ENCODE measurements at places on chromosomes 12 and 14.

- no peak for DNase-seq
These were observed 85.9 kb downstream of the ARMH4 start for GRCh38 chr14:58066115-58066514.

GRCh38 chr12:10179776-10180181 is 947 bp downstream of the TMEM52B start:
- DNase-seq, result no peak

DNA sequence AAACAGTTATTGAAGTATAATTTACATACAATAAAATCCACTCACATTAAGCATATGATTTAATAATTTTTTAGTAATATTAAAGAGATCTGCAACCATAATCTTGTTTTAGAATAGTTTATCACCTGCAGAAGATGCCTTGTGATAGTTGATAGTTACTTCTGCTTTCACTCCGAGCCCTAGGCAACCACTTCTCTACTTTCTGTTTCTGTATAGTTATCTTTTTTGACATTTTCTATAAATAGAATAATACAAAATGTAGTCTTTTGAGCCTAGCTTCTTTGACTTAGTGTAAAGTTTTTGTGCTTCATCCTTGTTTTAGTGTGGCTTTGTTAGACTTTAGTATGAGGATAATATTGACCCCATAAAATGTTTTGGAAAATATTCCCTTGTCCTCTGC is 111.0 kb downstream of the MNAT1 start:
- no peak for DNase-seq

GRCh38 chr14:76644855-76645518 is 116.3 kb upstream of the VASH1 start:
- DNase-seq, result no peak

GRCh38 chr12:52232674-52233461 is at the start of gene KRT7:
KRT7 (plus strand) TSS chr12:52233243; CDS start chr12:52233297, 54 bp downstream.
- DNase-seq, result no peak

DNA sequence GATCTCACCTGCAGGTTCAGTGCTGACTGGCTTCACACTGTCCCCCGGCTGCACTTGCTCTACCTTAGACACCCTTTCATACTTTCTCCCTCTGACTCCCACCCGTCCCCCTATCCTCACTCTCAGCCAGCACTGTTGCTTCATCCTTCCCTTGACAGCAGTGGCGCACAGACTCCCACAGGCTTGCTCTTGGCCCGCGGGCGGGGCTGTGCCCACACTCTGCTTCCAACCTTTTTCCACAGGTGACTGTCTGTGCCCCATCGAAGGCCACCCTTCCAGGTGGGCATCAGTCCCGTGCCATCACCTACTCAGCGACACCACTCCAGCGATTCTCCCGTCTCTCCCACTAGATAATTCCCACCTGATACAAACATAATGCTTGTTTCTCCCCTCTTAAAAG is 1.0 kb upstream of the RPS6KL1 start:
- no peak for DNase-seq

DNA sequence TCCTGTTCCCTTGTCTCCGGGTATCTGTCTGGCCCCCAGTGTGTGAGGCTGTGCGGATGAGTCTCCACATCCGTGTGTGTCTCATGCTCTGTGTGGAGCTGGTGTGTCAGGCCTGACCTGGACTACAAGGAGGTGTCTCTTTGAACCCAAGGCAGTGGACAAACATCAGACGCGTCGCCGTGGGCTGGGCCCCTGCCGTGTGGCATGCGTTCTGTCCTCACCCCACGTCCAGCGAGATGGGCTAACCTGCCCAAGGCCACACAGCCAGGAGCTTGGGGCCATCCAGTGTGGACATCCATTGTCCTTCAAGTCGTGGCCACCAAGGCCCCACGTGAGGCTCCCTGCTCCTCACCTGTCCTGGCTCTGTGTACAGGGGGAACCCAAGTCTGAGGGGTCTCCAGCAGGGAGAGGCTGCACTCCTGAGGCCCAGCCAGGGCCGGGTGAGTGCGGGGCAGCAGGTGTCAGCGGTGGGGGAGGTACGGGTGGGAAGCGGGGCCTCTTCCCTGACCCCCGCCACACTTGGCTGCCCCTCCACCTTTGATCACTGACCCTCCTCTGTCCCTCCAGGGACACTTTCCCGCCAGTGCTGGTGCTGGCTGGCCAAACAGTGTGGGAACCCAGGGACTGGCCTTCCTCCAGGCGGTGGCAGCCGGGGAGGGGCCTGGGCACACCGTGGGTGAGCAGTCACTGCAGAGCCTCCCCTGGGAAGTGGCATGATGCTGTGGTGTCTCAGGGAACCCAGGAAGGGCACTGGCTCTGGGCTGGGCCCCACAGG is 48.5 kb downstream of the CYP46A1 start:
- no peak for DNase-seq

DNA sequence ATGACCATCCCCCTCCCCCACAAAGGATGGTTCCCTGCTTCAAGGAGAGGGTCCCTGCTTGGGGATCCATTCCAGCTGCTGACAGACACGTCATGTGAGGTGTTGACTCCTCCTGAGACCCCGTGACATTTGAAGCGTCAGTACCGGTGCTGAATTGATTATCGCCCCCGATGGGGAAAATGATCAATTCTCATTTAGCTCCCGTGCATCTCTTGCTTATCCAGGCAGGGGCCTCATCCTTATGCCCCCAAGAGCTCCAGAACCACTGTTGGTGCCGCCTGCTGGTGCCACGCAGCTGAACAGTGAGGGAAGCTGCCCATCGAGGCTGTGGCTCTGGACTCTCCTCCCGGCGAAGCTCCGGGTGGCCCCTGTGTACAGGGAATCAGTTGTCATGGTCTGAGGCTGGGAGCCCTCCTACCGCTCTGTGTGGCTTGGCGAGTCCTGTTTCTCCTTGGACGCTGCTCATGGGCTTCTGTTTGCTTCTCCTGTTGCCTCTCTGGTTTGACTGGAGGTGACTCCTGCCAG is 4.6 kb downstream of the KIF26A start:
- DNase-seq, result no peak

DNA sequence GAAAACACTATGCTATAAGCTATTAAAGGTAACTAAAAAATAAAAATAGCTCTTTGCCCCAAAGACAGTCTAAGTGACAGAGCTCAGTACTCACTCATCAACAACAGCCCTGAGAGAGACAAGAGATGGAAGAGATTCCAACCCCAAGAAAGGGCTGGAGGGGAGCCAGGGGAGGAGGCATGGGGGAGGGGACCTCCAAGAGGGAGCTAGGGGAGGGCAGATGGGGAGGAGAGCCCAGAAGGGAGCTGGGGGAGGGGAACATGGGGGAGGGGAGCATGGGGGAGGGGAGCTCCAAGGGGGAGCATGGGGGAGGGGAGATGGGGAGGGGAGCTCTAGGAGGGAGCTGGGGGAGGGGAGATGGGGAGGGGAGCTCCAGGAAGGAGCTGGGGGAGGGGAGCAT is 7.7 kb downstream of the SSH1 start:
- DNase-seq, result no peak

DNA sequence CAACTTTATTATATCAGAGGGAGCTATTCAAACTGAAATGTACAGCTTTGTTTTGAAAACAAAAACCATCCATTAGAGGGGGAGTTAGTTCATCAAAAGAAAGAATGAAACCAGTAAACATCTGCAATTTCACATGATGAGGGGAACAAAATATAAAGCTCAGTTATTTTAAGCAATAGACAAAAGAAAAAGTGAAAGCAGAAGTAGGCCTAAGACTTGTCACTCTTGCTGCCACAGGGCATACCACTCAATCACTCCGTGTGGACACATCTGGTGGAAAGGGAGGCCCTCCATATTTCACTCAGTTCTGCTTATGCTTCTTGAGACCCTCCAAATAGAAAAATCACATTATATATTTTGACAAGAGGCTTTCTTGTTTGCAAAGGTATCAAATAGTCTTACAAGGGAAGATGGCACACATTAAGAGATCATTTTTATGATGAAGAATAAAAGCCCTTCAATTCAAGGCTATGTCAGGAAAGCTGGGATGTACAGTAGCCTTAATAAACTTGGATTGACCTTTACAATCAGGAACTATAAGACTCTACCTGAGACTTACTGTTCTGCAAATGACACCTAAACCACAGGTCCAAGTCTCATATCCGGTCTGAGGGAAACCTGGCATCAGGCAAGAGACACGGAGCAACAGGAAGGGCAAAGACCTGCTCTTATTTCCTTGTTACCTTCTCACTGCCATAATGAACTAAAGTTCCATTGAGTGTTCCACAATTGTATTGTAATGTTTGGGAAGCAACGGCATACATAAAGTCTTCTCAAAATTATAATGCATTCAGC is 222.5 kb upstream of the GRIP1 start:
- DNase-seq, result no peak

DNA sequence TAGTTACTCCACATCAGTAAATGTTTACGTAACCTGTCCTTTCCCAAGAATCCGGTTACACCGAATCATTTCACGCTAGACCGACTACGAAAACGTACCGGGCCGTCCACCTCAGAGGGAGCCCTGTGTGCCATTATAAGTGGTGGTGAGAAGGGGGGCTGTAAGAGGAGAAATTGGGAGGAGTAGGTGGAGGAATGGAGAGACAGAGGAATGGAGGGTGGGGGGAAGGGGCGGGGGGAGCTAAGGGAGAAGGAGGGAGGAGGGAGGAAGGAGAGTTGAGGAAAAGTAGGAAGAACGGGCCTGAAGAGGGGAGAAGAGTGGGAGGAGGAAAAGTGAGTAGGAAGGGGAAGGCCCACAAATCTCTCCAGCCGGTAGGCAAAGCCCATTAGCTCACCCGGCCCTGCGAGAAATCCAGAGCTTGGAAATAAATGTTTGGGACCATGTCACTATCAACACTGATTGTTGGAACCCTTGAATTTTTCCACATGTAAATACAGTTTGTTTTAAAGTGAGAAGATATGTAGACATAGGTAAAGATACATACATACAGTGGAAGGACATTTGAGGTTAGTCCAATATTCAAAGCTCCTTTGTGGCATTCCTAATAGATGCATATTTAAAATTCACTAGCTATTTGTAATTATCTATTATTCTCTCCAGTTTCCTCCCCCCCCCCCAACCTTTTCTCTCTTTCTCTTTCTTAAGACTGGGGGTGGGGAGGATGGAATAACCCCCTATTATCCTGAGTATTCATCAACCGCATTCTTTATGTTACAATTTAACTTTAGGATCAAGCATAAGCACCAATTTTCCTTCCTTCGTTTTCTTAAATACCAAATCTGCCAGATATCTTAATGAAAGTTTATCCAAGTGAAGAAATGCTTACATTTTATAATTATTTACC is 2.1 kb upstream of the FOXG1 start:
- no peak for DNase-seq

GRCh38 chr12:1318327-1319031 is 275.9 kb downstream of the FBXL14 start:
- no peak for DNase-seq

GRCh38 chr14:25516838-25517237 is 466.9 kb upstream of the STXBP6 start:
- no peak for DNase-seq

DNA sequence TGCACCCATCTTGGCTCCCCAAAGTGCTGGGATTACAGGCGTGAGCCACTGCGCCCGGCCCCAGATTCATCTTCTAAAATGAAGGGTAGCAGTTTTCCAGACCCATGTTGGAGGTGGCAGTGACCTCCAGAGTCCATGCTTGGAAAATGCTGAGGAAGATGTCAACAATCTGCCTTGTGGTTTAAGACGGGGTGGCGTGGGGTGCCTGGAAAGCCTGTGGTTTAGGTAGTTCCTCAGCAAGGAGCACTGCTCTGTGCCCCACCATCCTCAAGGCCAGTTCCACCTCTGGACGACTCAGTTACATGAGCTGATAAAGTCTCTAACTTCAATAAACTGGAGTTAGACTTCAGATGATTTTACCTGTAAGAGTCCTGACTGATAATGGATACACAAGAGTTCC is 48.6 kb downstream of the DRAM1 start:
- no peak for DNase-seq

- DNase-seq, result no peak
These were observed 160.1 kb downstream of the LRFN5 start for GRCh38 chr14:41766772-41767171.

DNA sequence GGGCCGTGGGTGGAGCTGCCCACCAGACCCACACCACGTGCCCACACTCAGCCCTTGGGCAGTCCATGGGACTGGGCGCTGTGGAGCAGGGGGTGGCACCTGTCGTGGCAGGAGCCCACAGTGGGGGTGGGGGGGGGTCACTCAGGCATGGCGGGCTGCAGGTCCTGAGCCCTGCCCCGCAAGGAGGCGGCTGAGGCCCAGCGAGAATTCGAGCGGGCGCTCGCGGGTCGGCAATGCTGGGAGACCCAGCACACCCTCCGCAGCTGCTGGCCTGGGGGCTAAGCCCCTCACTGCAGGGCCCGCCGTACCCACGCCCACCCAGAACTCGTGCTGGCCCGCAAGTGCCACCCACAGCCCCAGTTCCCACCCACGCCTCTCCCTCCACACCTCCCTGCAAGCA is 132.6 kb upstream of the GARIN2 start:
- DNase-seq, result no peak

DNA sequence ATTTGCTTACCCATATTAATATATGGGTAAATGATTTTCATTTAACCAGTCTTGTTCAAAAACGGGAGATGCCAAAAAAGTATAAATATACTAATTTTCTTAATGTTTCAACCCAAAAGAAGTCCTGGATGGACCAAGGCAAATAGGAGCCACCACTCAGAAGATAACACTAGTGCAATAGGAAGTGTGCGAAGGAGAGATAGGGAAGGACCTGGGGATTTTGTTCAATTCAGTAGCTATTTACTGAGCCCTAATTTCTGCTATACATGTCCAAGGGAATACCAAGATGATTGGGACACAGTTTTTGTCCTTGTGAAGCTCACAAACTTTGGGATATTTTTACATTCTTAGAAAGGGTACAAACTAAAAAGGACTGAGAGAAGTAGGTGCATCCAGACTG is 1.5 kb downstream of the CMAS start:
- DNase-seq, result no peak

- no peak for DNase-seq
These were observed 22.1 kb downstream of the FAIM2 start for GRCh38 chr12:49881415-49882247.

DNA sequence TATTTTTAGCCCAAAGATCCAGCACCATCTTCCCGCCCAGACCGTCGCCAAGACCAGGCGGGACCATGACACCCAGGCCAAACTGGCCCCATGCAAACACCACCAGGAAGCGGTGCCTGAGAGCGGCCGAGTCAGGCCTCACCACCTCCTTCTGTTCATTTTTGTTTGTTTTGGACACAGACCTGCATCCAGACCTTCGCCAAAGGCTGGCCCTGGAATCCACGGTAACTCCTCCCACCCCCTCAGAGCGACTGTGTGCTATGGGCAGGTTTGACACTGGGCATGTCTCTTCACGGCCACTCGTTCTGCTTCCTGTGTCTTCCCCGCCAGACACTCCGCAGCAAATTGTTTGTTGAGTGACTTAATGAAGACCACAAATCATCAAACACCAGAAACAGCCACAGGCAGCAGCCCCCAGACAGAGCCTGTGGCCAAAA is 47.1 kb downstream of the NCOR2 start:
- DNase-seq, result no peak

DNA sequence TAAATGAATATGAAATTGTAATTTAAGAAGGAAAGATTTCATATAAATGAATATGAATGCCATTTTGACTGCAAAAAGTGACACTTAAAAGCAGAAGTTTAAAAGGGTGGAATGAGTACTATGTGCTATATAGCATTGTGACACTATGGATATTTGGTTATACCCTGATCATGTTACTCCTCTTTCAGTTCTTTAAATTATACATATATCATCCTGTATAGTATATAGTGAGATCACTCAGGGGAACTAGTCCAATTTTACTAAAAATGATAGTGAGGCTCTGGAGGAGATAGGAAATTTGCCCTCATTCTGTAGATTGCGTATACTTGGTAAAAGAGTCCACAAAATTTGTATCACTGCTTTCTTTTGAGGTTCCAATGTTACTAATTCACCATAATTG is 155.7 kb upstream of the BTG1 start:
- DNase-seq, result no peak
